ENCODE measurements at places on chromosomes 7 and 10.

GRCh38 chr10:124722798-124723783, 21.1 kb downstream of the FAM53B start:
- DNase-seq = peak; percentile 34

- DNase-seq = no peak
Measured at GRCh38 chr10:127462643-127463295, 86.3 kb upstream of the NPS start.

GRCh38 chr10:61136139-61136538, 192.2 kb upstream of the RHOBTB1 start:
- DNase-seq = no peak

DNA sequence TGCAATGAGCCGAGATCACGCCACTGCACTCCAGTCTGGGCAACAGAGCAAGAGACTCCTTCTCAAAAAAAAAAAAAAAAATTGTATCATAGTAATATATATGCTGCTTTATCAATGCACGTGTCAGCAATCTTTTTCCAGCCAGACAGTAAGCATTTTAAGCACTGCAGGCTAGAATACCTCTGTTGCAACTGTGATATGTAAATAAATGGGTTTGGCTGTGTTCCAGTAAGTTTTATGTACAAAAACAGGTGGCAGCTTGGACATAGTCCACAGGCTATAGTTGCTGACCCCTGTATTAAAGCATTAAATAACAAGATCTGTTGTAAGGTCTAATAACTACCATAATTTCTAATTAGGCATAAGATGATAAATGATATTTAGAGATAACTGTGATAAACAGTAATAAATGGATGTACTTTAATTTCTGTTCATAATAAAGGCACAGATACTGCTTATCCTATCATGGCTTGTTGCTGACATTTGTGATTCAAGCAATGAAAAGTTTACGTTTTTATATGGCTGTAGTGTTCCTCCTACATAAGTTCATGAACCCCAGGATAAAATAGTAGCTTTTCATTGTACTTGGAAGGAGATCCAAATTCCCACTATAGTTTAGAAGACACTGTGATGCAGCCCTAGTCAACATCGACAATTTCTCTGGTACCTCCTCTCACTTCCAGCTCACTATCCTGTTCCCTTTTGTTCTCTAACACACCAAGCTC, 161.4 kb downstream of the ELMO1 start:
- no peak for DNase-seq

DNA sequence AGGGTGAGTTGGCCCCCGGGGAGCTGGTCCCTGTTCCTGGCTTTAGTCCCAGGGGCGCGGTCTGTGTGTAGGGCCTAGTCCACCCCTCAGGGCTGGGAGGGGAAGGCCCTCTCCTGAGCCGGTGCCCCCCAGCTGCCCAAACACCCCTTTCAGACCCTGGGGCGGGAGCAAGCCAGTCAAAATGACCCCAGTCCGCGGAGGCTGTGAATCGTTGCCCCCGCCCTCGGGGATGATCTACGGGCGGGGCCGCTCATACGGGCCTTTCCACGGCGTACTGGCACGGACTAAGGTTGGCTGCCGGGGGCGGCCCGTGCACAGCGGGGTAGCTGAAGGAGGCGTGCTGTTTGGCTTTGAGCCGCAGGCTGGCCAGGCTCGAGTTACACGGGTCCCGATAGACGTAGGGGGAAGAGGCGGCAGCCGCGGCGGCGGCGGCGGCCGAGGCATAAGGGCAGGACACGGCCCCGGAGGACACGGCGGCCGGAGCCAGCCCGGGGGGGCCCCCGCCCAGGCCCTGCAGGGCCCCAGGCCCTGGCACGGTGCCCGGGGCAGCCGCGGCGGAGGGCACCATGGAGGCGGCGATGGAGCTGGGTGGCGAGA, 4.3 kb downstream of the ELOVL3 start:
- no peak for DNase-seq

GRCh38 chr7:11753433-11753832, 78.6 kb downstream of the THSD7A start:
- DNase-seq = no peak

GRCh38 chr7:4845740-4846142, 16.1 kb downstream of the PAPOLB start:
- peak; percentile 11 for DNase-seq

- DNase-seq = no peak
Measured at GRCh38 chr10:29691564-29692072, 56.8 kb upstream of the SVIL start.

GRCh38 chr7:129824291-129825208, 128.2 kb downstream of the UBE2H start:
- DNase-seq = peak; percentile 31

DNA sequence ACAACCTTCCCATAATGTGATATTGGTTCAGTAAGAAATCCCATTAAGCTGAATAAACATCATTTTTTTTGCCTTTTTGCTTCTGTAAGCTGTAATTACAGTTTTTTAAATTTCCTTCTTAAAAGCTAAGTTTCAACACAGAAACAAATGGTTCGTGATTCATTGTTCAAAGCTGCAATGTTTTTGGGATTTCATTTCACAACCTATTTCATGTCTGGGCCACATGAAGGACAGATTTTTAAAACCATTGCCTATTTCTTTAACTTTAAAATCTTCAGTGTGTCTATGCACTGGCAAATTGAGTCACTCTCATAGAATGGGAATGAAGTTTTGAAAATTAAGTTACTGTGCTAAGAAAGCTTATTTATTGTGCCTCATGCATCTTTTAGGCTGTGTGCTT, 66.9 kb downstream of the TFPI2 start:
- no peak for DNase-seq

DNA sequence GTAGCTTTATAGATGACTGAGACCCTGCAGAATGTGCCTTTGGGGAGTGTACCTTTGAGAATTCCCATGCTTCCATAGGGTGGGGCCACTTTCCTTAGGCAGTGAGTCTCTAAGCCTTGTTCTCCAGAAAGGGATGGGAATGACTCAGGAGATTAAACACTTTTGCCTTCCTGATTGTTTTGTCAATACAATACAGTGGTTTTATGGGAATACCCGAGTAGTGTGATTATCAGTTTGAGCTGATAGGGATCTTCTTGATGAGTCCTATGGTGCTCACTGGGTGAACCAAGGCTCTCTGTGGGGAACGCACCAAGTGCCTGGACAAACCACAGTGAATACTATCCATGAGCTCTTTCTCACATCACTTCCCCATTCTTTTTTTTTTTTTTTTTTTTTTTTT, 6.3 kb downstream of the MYOF start:
- no peak for DNase-seq

DNA sequence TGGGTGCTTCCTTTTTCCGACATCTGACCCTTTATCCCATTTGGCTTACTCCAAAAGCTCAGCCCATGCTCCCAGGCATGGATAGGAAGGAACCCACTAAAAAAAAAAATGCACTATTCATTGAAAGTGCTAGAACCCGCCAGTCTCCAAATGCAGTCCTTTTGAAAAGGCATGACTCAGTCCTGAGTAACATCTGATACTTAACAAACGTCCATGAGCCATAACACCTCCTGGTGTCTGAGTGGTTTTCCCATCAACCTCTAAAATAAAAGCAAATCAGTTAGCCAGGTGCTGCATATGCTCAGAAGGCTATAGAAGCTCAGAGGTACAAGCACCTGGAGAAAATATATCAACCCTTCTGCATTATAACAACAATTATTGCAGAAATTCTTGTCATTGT, 45.0 kb upstream of the CACUL1 start:
- no peak for DNase-seq

DNA sequence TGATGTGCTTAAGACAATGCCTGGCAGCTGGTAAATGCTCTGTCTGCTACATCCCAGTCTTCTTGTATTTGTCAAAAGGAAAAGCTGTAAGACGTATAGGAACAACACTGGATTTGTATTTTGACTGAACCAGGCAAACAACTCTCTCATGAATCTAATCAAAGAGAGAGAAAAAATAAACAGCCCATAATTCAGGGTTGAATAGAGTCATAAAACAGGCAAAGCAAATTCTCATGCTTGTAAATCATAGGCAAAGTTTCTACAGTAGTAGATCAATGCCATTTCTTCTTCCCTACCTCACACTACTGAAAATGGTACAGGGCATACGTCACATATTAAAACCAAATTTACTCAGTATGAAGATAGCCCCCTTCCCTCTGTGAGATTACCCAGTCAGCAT, 166.3 kb downstream of the SKIDA1 start:
- DNase-seq = no peak

- DNase-seq = no peak
Measured at GRCh38 chr7:19464241-19464640, 244.6 kb downstream of the POLR1F start.

DNA sequence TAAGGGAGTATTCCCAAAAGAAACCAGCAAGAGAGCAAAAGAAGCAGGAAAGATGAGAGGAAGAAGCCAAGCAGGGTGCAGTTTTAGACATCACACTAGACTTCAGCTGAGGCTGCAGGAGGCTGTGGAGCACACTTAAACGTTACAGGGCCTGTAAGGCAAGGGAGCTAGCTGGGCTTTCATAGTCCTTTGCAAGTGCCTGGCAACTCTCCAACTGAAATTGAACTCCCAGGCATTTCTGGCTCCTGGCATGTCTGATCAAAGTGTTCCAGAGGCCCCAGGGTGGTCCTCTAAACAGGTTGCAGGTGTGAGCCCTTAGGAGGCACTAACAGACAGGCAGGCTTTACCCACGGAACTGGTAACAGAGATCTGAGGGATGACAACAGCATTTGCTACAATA, 750.2 kb downstream of the XPNPEP1 start:
- no peak for DNase-seq

DNA sequence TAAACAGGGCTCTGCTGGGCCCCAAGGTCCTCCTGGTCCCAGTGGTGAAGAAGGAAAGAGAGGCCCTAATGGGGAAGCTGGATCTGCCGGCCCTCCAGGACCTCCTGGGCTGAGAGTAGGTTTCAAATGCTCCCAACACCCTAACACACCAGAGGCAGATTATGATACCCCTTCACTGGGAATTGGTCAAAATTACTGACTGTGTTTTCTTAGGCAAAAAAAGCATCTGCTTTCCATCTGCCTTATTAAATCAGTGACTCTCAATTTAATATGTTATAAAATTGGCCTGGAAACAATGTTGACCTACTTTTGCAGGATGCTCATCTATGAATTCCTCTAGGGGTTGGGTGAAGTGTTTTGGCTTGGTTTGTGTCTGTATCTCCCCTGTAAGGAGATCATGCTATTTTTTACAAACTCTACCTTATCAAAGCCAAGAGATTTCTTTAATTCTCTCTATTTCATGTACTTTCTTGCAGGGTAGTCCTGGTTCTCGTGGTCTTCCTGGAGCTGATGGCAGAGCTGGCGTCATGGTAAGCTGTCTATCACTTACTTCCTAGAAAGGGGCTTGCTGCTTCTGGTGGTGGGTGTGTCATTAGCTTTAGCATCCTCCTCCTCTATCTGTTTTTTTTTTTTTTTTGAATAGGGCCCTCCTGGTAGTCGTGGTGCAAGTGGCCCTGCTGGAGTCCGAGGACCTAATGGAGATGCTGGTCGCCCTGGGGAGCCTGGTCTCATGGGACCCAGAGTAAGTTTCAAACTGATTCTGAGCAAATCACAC, 15.9 kb downstream of the COL1A2 start:
- DNase-seq = no peak

- no peak for DNase-seq
Measured at GRCh38 chr7:92608380-92609322, 18.5 kb upstream of the FAM133B start.

DNA sequence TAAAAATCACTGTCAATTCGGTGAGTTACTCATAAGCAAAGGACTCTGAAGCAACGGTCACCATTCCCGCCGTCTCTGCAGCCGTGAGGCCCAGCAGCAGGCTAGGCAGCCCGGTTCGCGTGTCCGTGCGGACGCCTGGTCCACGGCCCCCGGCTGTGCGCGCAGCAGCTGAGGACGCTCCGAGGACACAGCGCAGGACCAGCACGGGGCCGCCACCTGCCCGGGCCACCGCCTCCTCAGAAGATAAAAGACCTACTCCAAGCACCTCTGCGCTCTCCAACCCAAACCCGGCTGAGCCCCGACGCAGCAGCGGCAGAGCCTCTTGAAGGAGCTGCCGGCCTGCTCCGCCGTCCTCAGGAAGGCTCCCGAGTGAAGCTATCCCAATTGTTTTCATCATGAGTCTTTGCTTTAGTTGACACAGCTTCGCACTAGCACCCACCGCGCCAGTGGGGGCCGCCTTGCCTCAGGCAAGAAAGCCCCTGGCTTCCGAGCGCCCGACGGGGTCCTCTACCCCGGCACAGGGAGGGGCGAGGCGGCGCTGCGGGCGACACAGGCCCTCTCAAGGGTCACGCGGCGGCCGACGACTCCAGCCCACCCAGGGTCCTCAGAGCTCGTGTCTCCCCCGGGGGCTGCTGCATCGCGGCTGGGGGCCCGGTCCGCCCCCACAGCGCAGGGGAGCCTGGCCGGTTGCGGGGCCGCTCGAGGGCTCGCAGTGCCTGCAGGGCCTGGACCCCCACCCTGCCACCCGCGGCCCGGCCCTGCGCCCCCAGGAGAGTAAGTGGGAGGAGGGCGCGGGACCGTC, 16.9 kb upstream of the GPR146 start:
- DNase-seq = no peak

GRCh38 chr7:31707089-31707488, 20.1 kb downstream of the PPP1R17 start:
- no peak for DNase-seq

GRCh38 chr7:22220941-22221340, 136.0 kb downstream of the RAPGEF5 start:
- DNase-seq = no peak

GRCh38 chr7:22723637-22724036, 3.4 kb upstream of the IL6 start:
- no peak for DNase-seq

GRCh38 chr7:28687537-28687936, 270.6 kb downstream of the TRIL start:
- DNase-seq = no peak

DNA sequence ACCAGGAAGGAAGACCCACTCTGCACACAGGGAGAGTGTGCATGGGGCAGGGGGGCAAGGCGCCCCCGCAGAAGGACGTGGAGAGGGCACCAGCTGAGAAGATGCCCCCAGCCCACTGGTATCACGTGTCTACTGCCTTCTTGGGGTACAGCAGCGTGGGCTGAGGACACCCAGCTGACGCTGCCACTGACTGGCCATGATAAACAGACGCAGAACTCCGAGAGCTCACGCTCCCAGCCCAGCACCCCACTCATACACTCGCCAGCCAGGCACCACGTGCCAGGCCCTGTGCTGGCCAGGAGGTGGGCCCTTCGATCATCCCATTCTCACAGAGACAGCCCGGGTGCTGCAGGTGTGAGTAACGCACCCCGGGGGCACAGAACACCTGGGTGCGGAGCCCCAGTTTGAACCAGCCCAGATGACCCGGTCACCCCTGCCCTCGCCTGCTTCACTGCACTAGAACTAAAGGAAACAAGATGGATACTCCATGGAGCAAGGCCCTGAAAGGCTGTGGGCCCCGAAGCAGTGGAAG, 199.8 kb downstream of the MAD1L1 start:
- no peak for DNase-seq
